H54 (cell line): ENCODE measurements at places on chromosomes 3 and 15.

GRCh38 chr3:184078851-184079250, 18.0 kb upstream of the HTR3E start:
- no peak for DNase-seq

DNA sequence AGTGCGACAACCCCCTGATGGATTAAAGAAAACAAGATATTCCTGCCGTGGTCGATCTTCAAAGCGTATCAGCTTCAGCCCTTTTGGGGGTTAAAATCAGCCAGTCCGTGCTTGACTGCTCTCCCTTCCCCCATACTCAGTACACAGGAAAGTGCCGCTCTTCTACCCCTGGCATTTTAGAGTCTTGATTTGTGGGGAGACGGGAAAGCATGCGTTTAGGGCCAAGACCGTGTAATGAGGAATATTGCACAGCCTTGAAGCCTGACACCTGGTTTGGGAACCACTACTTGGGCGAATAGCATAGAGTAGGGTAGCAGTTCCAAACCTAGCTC, 540 bp upstream of the EDC3 start:
- no peak for DNase-seq

- no peak for DNase-seq
Observed at GRCh38 chr3:9032231-9032777, 69.0 kb upstream of the RAD18 start.

DNA sequence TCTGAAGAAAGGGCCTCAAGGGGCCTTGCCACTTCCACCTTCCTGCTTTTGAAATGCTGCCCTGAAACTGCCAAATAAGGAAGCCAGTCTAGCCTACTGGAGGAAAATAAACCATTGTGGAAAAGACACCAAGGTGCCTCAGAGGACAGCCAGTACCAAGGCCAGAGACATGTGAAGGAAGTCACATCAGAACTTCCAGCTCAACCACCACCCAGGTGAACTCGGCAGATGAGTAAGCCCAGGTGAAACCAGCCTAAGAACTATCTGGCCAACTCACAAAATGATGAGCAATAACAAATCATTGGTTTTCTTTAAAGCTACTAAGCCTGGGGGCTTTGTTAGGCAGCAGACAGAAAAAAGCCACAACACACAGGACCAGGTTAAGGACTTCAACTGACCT, 103.0 kb downstream of the MAGI1 start:
- no peak for DNase-seq

- no peak for DNase-seq
Observed at GRCh38 chr3:41701191-41701698, 260.7 kb downstream of the ULK4 start.

DNA sequence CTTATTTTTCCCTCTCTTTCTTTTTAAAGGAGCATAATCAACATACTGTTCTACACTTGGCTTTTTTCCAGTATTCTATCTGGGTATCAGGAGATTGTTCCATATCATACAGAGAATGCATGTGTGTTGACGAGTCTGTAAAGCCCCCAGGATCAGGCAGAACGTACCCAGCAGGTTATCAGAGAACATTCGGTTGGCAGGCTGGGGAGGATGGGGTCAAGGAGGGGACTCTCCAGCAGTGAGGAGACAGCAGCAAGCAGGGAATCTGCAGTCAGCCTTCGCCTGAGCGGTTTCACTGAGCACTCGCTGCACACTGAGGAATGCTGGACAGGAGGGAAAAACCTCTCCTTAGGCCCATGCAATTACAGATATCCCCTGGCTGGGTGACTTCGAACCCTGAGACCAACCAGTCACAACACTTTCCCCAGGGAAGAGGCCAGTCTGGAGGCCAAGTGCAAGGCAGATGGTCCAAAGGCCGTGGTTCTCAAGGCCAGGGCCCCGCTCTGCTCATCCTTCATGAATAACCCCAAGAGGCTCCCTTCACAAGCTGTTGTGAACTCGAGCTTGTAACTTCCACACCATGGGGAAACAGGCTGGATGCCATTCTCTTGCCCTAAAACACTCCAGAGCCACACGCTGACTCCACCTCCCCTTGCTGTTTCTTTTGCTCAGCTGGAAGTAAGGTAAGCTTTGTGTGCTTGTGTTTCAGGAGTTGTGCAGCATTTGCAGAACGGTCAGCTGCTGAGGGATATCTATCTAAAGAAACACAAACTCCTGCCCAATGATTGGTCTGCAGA, 60.1 kb downstream of the PXYLP1 start:
- no peak for DNase-seq

DNA sequence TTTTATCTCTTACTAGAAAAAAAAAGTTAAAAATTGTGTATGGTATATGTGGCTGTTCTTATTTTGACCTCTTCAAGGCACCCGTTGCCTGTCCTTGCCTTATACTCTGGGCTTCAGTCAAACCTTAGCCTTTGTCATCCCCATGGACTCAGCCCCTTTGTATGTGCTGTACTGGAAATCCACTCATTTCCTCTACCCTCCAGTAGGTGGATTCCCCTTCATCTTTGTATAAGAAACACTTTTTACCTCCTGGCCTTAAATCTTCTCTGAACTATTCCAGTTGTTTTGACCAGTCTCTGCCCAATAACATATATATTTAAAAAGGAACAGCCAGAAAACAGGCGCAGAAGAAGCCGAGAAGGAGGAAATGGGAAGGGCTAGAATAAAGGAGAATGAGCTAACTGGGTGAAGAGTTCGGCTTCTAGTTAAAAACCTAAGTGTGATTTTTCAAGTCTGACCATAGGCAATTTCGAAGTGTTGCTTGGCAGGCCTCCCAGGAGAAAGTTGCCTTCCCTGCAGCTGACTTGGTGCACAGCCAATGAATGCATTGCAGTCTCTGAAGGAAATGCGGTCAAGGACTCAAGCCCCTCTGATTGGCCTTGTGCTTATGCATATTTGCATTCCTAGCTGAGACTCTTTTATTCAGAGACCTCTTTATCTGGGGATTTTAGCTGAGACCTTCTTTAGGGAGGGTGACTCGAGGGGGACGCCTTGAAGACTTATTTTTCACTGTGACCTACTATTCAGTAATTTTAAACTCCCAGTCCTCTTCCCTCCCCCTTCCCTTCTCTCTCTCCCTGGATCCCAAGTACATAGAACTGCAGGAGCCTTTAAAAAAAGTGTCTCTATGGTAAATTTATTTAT, 277.4 kb downstream of the ROBO1 start:
- DNase-seq = peak; percentile 4

DNA sequence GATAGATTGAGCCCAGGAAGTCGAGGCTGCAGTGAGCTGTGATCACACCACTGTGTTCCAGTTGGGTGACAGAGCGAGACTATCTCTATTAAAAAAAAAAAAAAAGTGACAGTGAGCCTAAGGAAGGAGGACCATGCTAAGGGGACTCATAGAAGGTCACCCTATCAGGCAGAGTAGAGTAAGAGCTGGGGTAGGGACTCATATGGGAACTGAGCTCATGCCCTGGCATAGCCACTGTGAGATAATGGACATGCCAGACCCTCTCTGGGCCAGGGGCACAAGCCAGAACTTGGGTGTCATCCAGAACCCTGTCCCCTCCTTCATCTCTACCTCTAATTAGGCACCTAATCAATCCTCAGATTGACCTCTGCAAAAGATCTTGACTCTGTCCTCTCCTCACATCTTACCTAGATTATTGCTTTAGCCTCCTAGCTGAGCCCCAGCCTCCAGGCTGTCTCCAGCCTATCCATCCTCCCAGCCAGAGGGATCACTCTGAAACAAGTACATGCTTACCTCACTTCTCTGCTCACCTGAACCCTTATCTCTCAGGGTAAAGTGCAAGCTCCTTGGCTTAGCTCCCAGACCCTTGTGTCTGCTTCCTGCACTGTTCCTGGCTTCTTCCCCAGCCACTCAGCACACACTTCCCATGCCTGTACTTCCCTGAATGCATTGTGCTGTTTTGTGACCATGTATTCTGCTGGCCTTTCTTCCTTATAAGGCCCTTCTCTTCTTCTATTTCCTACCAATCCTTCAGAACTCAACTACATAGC, 76.4 kb downstream of the DAPK2 start:
- DNase-seq = no peak

DNA sequence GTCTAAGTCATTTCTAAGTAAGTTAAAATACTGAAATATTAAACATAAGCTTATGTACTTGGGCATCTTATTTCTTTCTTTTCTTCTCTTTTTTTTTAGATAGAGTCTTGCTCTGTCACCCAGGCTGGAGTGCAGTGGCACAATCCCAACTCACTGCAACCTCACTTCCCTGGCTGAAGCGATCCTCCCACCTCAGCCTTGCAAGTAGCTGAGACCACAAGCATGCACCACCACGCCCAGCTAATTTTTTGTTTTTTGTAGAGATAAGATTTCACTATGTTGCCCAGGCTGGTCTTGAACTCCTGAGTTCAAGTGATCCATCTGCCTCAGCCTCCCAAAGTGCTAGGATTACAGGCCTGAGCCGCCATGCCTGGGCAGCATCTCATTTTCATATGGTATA, 16.0 kb upstream of the ZNF710 start:
- no peak for DNase-seq

DNA sequence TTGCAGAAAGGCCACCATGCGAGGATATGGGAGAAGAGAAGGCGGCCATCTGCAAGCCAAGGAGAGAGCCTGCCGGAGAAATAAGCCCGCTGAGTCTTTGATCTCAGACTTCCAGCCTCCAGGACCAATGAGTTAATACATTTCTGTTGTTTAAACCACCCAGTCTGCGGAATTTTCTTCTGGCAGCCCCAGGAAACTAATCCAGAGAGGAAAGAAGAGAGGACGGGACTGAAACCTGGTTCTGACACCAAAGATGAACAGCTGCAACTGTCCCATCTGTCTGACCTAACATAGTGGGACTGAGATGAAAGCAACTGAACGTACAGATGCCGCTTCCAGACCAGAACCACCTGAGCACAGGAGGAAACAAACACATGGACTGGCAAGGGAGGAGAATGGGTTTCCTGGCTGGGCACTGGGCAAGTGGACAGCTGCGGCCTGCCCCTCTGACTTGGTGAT, 32.3 kb downstream of the VGLL4 start:
- no peak for DNase-seq

DNA sequence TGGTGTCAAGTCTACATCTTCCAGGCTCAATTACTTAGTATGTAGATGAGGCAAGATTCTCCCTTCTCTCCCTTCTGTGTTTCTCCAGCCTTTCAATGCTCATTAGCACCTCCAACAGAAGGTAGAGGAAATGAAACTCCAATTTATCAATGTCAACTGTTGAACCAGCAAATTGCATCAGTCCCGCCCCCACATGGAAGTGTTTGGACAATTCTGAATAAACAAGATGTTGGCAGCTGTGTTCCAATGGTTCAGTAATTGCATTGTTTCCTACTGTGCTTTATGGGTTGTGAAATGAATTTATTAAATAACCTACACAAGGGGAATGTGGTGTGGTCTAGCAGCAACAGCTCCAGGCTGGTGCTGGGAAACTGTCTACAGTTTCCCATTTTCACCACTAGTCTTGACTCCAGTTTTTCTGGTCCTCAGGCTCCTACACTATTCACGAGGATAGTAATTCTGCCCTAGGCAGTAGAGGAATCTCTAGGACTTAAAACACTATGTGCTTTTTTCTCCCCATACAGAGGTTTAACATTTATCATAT, 91.9 kb downstream of the MB21D2 start:
- DNase-seq = no peak

DNA sequence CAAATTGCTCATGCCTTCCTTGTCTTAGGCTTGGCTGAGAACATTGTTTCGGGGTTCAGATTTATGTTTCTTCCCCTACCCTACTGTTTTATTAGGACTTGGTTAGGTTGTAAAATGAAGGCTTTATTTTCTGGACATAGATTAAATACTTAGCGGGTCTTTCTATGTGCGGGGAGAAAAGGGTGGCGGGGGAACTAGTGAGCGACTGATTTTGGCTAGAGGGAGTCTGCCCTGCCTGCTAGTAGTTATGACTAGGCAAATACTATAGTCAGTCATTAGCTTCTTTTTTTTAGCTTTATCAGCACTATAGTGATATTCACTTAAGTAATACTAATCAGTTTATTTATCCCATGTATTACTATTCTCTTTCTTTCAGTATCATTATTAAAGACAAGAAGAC, 3.6 kb downstream of the CADM2 start:
- no peak for DNase-seq

DNA sequence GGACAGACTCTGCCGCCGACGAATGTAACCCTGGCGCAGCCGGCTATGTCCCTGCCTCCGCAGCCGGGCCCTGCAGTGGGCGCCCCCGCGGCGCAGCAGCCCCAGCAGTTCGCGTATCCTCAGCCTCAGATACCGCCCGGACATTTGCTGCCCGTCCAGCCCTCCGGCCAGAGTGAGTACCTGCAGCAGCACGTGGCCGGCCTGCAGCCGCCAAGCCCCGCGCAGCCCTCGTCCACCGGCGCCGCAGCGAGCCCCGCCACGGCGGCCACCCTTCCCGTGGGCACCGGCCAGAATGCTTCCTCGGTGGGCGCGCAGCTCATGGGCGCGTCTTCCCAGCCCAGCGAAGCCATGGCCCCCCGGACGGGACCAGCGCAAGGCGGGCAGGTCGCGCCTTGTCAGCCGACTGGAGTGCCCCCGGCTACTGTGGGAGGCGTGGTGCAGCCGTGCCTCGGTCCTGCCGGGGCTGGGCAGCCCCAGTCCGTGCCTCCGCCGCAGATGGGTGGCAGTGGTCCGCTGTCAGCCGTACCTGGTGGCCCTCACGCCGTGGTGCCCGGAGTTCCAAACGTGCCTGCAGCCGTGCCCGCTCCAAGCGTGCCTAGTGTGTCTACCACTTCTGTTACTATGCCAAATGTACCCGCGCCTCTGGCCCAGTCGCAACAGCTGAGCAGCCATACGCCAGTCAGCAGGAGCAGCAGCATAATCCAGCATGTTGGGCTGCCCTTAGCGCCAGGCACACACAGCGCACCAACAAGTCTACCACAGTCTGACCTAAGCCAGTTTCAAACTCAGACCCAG, 2.4 kb downstream of the TSC22D2 start:
- DNase-seq = no peak

GRCh38 chr3:129238945-129239705, 10.3 kb upstream of the COPG1 start:
- DNase-seq = no peak

GRCh38 chr3:183217548-183218332, 35.3 kb upstream of the B3GNT5 start:
- no peak for DNase-seq

- DNase-seq = no peak
Observed at GRCh38 chr3:172310428-172310760, 137.9 kb downstream of the GHSR start.

DNA sequence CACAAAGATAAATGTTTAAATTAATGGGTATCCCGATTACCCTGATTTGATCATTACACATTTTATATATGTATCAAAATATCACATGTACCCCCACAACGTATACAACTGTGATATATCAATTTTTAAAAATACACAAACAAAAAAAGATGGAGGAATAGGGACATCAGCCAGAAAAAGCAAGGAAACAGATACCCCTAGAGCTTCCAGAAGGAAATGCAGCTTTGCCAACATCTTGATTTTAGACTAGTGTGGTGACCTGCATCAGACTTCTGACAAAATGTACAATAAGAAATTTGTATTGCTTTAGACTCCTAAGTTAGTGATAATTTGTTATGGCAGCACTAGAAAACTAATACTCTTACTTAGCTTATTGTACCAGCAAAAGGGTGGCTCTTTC, 483.8 kb downstream of the TUSC7 start:
- no peak for DNase-seq
